ENCODE measurements at places on chromosomes 7 and 10. TPM values are rescaled to one million over a fixed set of nuclear protein-coding genes. Genes with fewer than 3 reads are reported as not detected.
A peak's percentile ranks its signal among the peaks of the same experiment; 100 is the strongest.

SPAM1 gene
- total RNA-seq, result not detected

KLF14 gene
- not detected for total RNA-seq

AQP1 gene
- total RNA-seq, result 0.23 TPM

GIMAP8 gene
- total RNA-seq, result 66.8 TPM

MYO3A gene
- not detected for total RNA-seq

HOXA2 gene
- total RNA-seq, result not detected

MNX1 gene
- not detected for total RNA-seq

SAMD9L gene
- 27.6 TPM for total RNA-seq

UBE2D4 gene
- total RNA-seq, result 7.0 TPM

NFKB2 gene
- total RNA-seq, result 111 TPM

NKX2-3 gene
- total RNA-seq, result not detected

ZP3 gene
- 3.2 TPM for total RNA-seq

ANLN gene
- total RNA-seq, result 0.47 TPM

UBTD1 gene
- 1.6 TPM for total RNA-seq

- DNase-seq, result no peak
These were observed 22.8 kb upstream of the PDZD8 start for GRCh38 chr10:117398029-117398428.

DNA sequence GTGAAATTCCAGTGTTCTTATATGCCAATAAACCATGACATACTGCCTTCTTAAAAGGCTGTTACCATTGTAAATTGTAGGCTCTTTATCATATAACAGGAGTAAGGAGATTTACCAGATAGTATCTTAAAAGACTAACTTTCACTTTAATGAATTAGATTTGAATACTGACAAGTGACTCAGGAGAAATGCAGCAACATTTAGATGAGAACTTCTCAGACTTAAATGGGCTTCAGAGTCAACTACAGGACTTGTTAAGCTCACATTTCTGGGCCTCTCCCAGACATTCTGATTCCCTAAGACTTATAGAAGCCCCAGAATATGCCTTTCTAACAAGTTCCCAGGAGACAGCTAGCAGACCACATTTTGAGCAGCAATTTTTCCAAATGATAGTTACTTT, 466.3 kb downstream of the ARL4A start:
- DNase-seq, result no peak

DNA sequence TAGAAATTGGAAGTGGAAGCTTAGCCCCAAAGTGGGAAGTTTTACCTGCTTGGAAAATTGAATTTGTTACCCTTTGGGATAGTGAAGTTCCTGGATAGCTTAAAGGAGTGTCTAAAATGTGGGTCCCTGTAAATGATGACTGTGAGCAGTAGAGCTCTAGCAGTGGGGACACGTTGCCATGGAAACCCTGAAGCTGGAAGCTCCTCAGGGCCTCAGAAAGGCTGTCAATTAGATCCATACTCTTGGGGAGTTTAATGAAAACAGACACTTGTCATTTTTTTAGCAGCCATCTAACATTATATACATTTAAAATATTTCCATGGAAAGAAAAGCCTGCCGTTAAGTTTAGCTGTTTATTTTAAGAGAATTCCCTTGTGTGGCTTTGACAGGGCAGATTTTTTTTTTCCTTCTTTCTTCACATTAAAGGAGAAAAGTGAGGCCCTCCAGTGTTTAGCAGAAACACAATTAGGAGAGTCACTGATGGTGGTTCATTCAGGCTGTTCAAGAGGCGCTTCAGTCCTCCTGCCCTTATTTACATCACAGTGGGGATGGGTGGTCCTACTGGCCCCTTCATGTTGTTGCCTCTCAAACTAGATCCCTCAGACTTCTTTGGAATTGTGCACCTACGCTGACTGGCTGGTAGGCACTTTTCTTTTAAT, 518.4 kb downstream of the CCSER2 start:
- no peak for DNase-seq

- DNase-seq, result no peak
These were observed 132.3 kb upstream of the VSTM2A start for GRCh38 chr7:54409917-54410316.

DNA sequence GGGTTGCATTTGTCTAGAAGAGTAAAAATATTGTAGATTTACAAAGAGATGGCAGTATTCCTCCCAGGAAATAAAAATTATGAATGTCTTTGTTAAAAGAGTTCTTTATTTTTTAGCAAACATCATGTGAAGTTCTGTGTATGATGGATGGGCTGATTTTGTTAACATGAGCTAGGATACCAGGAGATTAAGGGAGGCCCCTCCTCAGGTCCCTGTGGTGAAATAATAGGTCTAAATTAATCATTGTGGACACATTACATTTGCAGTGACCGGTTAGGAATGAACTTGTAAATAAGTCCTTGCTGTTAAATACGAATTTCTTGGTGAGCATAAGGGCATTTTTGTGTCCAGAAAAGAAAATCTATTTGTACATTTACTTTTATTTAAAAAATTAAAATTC, 339.4 kb upstream of the PHF14 start:
- no peak for DNase-seq

DNA sequence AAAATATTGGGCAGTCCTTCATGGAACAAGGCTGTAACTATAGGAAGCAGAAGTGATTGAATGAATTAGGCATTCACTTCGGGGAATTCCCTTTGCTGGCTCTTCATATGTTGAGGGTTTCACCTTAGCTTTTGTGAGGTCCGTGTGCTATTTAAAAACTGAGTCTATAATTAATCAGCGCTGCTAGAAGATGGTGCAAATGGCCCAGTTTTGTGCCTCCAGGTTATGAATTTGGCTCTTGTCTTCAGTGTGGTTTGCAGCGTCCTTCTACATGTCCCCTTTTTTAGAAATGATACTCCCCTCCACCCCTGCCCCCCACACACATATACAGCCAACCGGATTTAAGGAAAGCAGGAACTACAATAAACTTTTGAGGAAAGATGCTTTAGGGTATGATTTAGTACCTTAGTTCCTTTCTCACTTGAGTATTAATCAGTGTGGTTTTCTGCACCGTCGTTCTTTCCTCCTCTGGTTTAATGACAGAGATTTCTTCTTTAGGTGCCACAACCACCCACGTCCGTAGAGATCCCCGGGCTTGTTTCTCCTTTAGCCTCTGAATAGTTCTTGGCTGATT, 110.6 kb upstream of the SAMD8 start:
- DNase-seq, result no peak

- no peak for DNase-seq
These were observed 307.8 kb downstream of the REEP3 start for GRCh38 chr10:63829020-63829419.

DNA sequence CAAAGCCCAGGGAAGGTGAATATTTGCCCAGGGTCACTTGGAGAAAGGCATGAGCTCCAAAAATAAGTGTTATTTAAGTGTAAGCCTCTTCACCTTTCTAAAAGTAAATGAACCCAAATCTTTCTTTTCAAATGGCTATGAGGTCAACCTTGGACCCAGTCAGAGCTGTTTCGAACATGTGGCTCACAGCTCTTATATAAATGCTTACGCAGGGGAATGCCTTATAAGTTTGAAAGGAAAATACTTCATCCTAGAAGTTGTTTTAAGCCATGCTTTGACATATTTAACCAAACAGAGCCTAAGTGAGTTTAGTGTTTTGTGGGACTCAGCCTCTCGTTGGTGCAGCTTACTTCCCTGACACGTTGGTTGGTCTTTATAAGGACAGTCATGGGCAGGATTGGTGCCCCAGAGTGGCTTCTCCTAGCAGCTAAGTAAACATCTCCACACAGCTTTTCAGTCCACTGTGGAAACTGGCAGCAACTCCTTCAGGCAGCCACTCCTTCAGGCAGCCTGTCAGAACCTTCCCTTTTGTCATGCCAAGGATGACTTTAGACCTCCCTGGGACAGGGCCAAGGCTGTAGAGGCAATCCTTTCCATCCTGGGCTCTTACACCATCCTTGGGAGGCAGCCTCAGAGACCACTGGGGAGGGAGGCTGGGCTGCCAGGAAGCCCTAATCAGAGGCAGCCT, 43.6 kb downstream of the MINDY4 start:
- DNase-seq, result no peak

DNA sequence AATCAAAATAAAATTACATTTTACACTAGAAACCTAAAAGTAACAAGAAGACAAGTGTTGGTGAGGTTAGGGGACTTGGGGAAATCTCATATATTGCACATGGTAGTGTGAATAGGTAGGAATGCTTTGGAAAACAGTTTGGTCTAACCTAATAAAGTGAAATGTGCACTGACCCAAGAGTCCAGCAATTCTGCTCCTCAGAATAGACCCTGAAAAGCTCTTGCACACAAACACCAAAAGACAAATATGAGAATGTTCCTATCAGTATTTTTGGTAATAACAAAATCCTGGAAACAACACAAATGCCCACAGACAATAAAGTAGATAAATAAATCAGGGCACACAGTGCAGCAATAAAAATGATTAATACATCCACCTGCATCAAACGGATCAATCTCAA, 165.7 kb downstream of the GRID1 start:
- DNase-seq, result no peak

- DNase-seq, result peak; percentile 56
These were observed 2.9 kb upstream of the GET4 start for GRCh38 chr7:873367-874002.

- DNase-seq, result no peak
These were observed 220.0 kb downstream of the KIF20B start for GRCh38 chr10:89921403-89921802.

DNA sequence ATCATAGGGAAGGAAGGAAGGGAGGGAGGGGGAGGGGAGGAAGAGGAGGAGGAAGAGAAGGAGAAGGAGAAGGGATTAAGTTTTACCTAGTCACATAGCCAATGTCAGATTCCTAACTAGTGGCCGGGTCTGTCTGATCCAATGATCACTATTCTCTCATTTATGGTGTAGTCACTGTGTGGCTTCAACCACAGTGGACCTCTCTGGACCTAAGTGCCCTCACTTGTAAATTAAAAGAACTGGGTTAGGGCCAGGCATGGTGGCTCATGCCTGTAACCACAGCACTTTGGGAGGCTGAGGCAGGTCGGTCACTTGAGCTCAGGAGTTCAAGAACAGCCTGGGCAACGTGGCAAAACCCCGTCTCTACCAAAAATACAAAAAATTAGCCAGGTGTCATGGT, 6.6 kb upstream of the SERPINE1 start:
- DNase-seq, result no peak

DNA sequence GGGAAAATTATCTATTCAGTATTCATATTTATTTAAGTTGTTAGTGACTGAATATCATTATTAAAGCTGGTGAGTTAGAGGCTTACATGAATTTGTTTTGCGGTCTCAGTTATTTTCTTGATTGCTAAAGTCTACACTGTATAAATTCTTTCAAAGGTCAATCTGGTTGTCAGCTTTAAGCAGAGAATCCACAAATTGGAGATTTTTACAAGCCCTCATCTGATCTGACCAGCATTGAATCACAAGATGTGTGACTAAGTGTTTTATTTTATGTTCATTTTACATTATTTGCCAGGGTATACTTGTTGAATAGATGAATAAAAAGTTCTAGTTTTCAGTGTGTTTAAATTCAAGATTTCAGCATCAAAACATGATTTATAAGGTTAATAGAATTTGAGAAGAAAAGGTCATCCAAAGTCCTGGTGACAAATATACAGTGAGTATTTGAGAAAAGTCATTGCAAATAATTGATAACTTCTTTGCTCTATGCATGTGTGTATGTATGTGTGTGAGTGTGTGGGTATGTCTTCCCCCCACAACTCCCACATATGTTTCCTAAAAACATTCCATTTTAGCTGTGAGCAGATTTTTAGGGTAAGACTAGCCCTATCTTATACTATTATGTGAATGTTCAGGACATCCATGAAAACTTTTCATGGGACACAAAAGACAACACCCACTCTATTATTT, 4.4 kb downstream of the SEMA3A start:
- no peak for DNase-seq

DNA sequence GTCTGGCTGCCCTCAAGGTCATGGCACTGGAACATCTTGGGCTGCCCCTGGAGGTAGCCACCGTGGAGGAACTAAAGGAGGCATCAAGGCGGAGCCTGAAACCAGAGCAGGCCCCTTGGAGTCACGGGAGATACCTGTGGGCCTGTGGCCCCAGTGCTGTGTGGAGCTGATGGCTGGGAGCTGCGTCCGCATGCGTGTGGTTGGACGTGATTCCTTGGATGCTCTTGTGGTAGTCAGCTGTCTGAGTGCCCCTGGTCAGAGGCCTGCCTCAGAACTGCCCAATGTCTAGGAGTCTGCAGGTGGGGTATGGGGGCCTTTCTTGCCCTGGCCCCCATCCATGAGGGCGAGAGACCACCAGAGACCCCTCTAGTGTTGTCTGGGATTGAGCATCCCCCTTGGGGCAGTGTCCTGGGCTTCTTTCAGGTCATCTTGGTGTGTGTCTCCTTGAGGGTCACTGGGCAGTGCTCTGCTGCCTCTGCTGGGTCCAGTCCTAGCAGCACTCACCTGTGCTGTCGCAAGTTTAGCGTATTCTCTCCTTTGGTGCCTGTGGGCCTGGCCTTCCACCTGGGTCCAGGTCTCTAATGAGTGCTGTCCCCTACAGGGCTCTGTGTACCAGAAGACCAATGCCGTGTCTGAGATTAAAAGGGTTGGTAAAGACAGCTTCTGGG, 8.1 kb downstream of the PGAM2 start:
- DNase-seq, result no peak

- DNase-seq, result no peak
These were observed 749.2 kb upstream of the PCDH15 start for GRCh38 chr10:55550236-55550635.

DNA sequence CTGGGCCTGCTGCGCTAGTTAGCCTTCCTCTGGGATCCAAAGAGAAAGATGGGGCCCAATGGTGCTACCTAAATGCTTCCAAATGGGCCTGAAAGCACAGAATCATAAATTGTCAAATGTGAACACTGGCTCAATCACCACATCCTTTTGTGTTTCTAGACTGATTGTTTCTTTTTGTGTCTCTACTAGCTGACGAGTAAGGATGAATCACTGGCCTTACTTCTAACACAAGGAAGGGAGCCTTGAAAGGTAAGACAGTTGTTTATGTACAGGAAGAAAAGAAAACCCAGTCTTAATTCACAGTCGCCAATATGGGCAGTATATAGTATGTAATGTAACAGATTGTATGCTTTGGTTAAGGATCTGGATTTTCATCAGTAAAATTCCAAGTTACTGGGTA, 89.5 kb downstream of the ZNF92 start:
- no peak for DNase-seq

GRCh38 chr7:111324228-111324627, 233.3 kb downstream of the LRRN3 start:
- DNase-seq, result no peak

GRCh38 chr7:150405584-150406311, 26.6 kb downstream of the ZNF775 start:
- no peak for DNase-seq

All from naive thymus-derived CD8-positive, alpha-beta T cell (primary cell).